Stimulated activated CD4-positive, alpha-beta T cell treated with anti-CD3 and anti-CD28 coated beads, Interleukin-15, amount 100 ng/mL, for 48 hours (primary cell): ENCODE measurements at places on chromosomes 5 and 9.

GRCh38 chr5:116378777-116379121, 195.9 kb downstream of the SEMA6A start:
- DNase-seq: no peak

DNA sequence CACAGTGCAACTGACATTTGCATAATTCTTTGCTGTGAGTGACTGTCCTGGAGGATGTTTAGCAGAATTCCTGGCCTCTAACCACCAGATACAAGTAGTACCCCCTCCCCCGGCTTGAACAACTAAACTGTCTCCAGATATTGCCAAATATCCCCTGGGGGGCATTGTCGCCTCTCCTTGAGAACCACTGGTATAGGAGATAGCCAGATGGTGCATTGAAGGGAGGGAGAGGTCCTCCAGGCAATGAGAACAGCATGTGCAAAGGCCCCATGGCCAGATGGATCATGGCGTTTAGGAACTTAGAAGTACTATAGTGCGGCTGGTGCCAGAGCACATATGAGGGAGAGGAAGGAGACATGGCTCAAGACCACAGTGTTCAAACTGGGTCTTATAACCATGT, 18.9 kb upstream of the ORM1 start:
- DNase-seq: no peak

DNA sequence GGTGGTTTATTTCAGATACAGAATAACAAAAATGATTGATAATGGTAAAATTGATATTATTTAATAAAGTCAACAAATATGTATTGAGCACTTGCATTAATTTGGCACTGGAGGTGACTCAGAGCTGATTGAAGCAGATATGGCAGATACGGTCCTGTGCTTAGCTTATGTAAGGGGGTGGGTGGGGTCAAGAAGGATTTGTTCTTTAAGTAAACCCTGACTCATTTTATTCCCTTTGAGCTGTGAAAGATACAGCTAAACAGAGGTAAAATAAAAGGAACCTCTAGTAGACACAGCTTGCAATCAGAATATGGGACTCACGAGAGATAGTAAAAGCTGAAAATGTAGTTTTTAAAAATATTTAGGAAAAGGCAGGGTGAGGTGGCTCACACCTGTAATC, 201.3 kb upstream of the CLINT1 start:
- DNase-seq: no peak

GRCh38 chr9:135173066-135173465, 85.6 kb downstream of the OLFM1 start:
- no peak for DNase-seq

GRCh38 chr5:55902696-55903095, 51.5 kb downstream of the IL31RA start:
- no peak for DNase-seq

DNA sequence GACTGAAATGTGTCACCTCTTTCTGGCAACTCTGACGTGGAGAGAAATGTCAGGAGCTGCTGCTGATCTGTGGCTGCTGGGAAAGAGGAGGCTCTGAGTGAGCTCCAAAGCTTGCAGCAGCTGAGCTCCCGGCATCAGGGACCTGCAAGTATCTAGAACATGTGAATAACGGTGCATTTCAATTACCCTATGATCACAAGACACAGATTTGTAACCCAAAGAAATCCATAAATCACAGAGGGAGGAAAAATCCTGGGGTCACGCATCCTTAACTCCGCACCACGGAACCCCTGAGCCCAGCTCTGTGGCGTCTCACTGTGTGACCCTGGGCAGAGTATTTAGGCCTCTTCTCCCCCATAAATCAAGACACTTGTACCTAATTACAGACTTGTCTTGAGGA, 139.8 kb downstream of the IRX2 start:
- DNase-seq: no peak
